NCI-H2081 treated with DMSO at 0.1 percent for 48 hours (cell line): ENCODE measurements at places on chromosomes 3 and 15.

GRCh38 chr15:50418041-50418583, 6.1 kb upstream of the USP8 start:
- no peak for DNase-seq

DNA sequence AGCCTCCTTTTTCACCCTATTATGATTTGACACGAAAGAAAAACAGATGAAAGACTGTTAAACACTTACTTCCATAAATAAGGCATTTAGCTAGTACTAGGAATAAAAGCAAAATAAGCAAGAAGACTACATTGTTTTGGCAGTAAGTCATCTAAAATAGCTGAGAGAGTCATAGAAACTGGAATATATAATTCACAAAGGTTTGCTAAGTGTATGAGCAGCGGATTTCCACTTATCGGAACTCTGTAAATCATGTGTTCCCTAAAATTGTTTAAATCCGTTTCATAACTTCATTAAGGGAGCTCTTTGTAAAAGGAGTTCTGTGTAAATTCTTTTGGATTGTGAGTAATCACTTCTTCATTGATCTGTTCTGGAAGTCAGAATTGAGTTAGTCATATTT, 202.5 kb upstream of the CBLB start:
- DNase-seq = no peak

GRCh38 chr3:132641837-132642538, 17.6 kb downstream of the ACAD11 start:
- DNase-seq = peak; percentile 28

- no peak for DNase-seq
Observed at GRCh38 chr3:136958939-136959338, 1.2 kb downstream of the IL20RB start.

- DNase-seq = no peak
Observed at GRCh38 chr3:186138272-186138981, 29.5 kb upstream of the ETV5 start.

GRCh38 chr3:57689367-57690053, 3.4 kb downstream of the DENND6A start:
- no peak for DNase-seq

- DNase-seq = no peak
Observed at GRCh38 chr3:14900881-14901873, 46.2 kb upstream of the NR2C2 start.

DNA sequence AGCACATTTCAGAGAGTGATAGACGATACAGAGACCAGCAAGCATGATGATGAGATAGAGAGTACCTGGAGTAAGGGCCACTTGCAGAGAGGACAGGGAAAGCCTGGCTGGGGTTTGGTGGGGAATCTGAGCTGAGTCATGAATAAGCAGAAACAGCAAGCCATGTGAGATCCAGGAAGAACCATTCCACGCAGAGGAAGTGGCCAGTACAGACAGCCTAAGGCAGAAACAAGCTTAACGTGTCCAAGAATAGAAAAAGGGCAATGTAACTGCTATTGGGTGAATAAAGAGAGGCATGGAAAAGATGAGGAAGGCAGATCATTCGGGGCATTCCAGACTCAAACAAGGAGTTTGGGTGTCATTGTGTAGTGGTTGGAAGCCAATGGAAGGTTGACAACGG, 816.3 kb upstream of the CFAP20DC start:
- no peak for DNase-seq

GRCh38 chr15:43237842-43238470, 17.1 kb upstream of the EPB42 start:
- DNase-seq = no peak

- no peak for DNase-seq
Observed at GRCh38 chr3:194885766-194886165, 200.1 kb downstream of the FAM43A start.

- DNase-seq = no peak
Observed at GRCh38 chr15:84647726-84648125, 6.4 kb downstream of the WDR73 start.

DNA sequence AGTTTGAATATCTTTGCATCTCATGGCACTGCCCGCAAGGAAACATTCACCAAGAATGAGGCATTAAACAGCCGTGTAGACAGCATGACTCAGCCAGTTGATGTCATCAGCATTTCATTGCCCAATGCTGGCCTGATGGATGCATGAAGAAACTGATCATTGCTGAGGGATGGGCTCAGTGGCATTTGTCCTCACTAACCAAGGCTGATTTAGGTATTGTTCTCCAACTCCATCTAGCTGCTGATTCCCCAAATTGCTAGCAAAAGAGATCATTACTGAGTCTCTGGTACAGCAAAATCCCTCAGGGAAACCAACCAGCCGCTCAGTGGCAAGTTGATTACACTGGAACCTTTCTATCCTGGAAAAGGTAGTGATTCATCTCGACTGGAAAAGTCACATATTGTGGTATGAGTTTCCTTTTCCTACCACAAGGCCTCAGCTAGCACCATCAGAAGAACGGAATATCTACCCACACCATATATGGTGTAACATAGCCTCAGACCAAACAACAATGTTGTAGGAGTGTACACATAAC, 186.5 kb upstream of the GAP43 start:
- no peak for DNase-seq

DNA sequence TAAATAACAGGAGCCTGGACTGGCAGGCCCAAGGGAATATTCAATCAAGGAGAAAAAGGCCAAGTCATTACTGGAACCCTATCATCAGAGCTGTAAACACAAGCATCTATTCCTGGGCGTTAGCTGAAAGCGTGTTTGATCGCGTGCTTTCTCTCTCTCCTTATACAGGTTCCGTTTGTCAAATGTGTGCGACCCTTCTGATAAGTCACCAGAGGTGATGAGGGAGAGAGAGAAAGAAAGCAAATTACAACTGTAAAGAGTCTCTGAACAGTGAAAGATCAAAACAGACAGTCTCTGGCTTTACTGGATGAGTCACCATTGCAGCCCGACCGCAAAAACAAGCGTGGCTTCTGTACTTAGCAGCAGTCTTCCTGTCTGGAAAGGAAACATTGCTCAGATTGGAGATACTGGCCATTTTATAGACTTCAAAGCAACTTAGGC, 39.5 kb upstream of the TPRG1 start:
- DNase-seq = no peak

DNA sequence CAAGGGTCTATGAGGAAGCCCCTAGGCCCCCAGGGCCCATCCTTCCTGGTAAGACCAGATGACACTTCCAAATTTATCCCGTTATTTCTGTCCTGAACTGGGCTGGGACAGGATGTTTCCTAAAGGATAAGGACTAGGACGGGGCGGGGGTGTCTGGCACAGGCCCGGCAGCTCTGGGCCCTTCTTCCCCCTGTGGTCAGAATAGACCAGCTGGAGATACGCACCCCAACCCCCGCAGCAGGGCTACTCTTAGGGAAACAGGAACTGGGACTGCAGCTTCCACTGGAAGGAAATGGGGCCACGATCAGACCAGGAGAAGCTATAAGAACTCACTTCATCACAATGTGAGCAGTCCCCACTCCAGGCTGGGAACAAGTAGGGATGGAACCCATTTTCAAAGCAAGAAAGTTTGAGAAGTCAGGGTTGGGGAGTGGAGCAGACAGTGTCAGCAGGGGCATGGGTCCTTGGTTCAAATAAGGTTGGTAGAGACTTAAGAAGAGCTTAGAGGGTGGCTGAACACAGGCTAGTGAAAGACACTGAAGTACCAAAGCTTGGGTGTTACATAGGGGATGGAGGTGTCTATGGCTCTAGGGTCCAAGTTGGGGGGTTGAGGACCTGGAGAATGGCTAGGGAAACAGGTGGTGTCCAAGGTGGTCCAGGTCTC, 1.1 kb downstream of the NCKIPSD start:
- DNase-seq = no peak

GRCh38 chr3:105836533-105836932, 32.3 kb downstream of the CBLB start:
- DNase-seq = no peak

- no peak for DNase-seq
Observed at GRCh38 chr3:65284961-65285360, 597.2 kb upstream of the ADAMTS9 start.

DNA sequence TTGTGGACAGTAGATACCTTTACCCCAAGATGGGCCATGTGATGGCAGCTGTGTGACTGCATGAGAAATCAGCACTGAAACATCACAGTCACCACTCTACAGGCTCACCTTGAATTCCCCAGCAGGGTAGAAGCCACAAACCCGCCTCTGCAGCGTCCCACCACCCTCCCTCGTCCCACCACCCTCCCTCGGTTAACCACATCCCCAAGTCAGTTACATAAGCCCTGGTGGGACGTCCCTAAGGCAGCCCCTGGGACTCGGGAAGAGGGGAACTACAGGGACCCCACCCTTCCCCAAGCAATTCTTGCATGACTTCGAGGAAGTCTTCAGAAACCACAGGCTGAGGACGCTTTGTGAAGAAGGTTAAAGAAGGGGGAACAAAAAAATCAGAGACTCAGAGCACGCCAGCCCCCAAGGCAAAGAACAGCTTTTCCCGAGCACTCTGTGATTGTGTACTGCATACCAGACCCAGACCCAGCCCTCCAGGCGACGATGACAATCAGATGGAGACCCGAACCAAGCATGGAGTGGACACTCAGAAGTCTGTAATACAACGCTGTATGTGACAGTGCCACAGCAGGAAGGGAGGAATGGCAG, 60.5 kb downstream of the SH3BP5 start:
- no peak for DNase-seq

GRCh38 chr15:69609176-69609575, 156.6 kb downstream of the RPLP1 start:
- no peak for DNase-seq

GRCh38 chr3:61029194-61029593, 222.1 kb downstream of the FHIT start:
- DNase-seq = no peak

GRCh38 chr3:146834917-146835316, 229.8 kb upstream of the PLSCR5 start:
- peak; percentile 27 for DNase-seq

DNA sequence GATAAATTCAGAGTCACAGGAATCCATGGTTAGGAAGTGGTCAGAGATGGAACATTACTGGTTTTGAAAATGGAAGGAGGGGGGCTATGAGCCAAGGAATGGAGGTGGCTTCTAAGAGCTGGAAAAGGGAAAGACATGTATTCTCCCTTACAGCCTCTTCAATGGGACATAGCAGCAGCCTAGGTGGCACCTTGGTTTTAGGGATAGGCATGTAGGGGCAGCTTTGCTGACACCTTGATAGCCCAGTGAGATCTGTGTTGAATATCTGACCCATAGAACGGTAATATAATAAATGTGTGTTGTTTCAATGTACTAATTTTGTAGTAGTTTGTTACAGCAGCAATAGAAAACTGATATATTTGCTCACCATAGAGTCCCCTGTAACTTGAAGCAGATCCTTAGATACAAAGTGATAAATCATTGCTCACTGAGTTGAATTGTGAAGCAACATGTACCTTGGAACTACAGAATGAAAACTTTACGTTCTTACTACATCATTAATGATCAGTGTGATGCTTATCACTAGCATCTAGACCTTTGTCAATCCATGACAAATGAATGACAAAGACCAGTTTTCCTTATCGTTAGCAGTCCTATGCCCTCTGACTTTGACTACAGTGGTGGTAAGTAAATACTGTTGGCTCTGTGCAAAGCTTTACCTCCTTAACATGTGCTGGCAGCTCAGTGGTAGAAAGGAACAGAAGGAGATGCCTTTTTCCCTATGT, 53.8 kb downstream of the TMEM45A start:
- DNase-seq = no peak

GRCh38 chr3:183317271-183317670, 64.2 kb downstream of the B3GNT5 start:
- DNase-seq = no peak

DNA sequence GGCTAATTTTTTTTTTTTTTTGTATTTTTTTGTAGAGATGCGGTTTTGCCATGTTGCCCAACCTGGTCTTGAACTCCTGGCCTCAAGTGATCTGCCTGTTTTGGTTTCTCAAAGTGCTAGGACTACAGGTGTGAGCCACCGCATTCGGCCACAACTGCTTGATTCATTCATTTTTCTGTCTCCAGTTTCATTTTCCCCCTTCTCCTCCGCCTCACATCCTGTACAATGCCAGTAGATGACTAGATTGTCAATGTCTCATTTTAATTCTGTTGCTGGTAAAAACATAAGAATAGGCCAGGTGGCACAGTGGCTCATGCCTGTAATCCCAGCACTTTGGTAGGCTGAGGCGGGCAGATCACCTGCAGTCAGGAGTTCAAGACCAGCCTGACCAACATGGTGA, 12.0 kb upstream of the ZNF592 start:
- no peak for DNase-seq

DNA sequence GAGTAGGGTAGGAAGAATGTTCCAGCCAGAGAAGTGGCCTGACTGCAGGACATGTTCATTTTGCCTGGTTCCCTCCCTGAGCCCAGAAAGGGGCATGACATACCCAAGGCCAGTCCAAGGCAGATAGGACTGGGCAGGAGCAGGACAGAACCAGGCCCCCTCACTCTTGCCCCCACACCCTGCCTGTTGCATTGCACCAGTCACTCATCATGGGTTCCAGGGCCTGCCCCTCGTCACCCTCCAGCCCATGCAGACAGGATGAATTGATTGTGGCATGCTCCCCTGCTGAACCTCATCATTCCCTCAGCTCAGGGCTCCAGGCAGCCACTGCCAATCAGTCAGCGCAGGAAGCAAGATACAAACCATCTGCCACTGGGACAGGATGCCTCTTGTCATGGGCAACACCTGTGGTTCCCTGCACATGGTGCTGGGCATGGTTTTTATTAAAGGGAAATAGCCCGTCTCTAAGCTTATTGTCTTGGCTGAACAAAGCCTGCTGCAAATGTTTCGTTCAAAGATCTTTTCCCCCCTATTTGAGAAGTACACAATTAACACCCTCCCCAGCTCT, 48.9 kb downstream of the RASGRF1 start:
- no peak for DNase-seq

DNA sequence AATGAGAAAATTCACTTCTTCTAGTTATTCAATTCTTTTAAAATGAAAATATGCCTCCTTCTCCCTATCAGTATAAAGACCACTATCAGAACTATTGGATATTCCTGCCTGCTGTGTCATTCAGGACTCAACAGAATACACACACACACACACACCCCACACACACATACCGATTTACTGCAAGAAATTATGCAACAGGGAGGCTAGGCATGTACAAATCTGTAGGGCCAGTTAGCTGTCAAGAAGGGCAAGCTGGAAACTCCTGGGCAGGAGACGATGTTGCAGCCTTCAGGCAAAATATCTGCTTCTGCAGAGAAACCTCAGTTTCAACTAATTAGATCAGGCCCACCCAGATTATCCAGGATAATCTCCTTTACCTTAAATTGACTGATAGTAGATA, 13.9 kb upstream of the RYR3 start:
- no peak for DNase-seq

DNA sequence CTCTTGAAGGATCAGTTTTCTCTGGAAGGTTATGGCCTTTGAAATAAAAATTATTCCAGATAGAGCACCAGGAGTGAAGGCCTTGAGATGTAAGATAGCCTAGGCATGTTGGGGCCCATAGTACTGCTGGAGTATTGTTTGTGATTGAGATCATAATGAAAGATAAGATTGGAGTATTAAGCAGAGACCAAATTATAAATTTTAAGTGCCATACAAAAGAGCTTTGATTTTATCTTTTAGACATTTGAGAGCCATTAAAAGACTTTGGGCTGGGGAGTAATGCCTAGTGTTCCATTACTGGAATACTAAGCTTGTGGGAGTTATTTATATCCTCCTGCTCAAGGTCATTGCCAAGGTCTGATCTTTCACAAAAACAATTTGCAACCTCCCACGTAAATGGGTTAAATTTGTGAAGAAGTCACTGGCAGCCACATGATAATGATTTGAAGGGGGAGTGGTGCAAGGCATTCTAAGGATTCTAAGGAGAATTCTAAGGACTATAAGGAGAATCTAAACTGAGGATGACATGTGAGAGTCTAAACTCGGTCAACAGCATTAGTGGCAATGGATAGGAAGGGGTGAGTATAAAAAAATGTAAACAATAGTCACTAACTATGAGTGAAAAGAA, 12.8 kb downstream of the ELL3 start:
- no peak for DNase-seq
